NCI-H524 treated with DMSO at 0.1 percent for 48 hours (cell line): ENCODE measurements at places on chromosomes 2 and 18.

DNA sequence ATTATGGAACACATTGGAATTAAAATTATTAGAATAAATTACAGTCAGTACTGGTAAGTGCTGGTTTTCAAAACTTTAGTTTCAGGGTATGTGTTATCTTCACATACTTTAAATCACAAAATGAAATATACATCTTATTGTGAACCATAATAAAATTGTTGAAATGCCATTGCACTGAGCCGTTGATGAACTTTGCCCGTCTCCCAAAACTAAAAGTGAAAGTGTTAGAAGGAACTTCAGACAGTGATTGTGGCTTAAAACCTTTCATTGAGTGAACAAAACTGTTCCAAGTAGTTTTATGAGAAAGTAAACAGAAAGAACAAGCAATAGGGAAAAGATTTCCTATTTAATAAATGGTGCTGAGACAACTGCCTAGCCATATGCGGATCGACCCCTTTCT, 811.6 kb downstream of the PLCL1 start:
- DNase-seq, result no peak

DNA sequence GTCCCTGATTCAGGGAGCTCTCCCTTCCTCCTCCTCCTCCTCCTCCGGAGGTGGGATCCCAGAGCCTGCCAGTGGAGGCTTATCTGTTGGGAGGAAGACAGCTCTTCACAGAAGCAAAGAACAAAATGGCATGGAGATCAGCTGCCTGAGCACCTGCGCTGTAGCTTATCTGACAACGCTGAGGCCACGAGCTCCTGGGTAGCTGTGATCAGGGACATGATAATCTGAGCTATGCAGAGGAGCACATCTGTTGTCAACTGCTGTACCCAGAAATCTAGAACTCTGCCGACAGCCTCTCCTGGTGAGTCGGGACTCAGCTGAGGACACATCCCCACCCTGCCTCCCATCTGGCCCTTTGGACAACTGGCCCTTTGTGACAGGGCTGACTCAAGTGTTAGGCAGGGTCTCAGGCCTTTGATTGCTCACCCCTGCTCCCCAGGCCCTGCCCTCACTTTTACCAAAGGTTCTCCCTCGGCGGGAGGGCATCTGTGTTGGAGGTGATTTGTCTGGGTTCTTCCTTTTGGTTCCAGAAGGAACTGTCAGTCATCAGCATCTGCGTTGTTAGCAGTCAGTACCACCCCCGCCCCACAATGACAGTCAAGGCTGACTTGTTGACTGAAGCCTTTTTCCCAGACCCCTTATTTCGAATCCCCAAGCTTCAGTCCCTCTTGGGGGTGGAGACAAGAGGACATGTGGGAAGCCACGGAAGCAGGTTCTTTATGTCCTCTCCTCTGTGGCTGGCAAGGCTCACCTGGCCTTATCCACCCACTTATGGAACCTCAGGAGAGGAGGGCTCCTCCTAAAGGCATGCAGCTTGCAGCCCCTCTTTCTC, 5.9 kb upstream of the CNNM3 start:
- no peak for DNase-seq

GRCh38 chr2:61853086-61853846, 594 bp downstream of the FAM161A start:
- DNase-seq, result peak; percentile 28

DNA sequence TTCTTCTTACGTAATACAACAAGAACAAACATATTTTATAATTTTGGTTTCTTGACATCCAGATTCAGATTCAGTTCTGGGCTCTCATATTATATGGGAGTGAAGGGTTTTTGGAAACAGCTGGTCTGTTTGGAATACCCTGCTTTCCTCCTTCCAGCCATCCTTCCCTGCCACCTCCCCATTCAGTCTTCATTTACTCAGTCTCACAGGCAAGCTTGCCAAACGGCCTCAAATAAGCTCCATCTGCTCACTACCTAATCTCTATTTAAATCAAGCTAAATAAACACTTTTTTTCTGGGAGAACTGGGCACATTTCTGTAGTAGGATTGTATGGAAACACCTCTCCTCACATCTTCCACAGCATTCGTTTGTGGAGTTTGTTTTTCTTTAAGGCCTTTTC, 147.5 kb downstream of the RND3 start:
- peak; percentile 37 for DNase-seq

- no peak for DNase-seq
Measured at GRCh38 chr2:138622613-138623012, 121.0 kb downstream of the SPOPL start.

GRCh38 chr2:2579814-2580213, 248.7 kb upstream of the MYT1L start:
- DNase-seq, result no peak

- DNase-seq, result no peak
Measured at GRCh38 chr2:28624793-28625701, 126.6 kb upstream of the PPP1CB start.

DNA sequence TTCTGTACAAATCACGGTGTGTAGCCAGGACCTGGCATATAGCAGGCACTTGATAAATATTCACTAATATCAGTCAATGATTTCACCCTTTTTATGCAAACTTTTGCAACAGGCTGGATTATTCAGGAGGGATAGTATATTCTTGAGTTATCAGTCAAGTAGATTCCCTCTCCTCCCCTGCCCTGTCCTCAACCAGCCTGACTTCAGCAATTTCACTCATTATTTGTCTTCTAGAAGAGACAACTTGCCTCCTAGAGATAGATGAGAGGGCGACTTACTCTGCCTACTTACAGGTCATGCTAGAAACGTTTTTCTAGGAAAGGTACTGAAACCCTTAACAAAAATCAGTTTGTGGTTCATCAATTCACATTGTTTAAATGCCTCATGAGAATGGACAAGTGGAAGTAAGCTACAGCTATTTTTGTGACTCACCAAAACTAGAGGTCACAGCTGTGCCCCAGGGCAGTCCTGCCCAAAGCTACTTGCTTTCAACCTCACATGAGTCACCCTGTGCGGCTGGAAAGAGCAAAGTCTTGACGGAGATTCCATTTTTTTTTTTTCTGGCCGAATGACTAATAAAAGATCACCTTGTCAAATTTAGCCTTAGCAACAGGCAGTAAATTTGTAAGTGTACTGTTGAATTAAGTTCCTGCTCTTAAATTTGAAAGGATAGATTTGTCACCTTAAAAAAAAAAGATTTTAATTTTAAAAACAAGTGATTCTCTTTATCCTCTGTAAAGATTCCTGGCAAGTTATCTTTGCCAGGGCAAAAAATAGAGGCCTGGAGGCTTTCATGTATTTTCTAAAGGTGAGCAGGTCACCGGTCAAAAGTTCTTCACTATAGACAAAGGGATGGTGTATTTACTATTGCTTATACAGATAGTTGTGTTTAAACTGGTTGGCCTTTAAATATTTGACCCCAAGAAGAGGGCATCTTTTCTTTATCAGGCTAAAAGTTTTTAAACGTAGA, 109.0 kb upstream of the SLC35G4 start:
- DNase-seq, result no peak

GRCh38 chr2:45210462-45211195, 201.4 kb upstream of the SIX2 start:
- DNase-seq, result no peak

GRCh38 chr2:135074216-135074615, 22.1 kb downstream of the RAB3GAP1 start:
- no peak for DNase-seq
